KG1 (cell line): ENCODE measurements at places on chromosomes 13 and 19.
A peak's percentile ranks its signal among the peaks of the same experiment; 100 is the strongest.

DNA sequence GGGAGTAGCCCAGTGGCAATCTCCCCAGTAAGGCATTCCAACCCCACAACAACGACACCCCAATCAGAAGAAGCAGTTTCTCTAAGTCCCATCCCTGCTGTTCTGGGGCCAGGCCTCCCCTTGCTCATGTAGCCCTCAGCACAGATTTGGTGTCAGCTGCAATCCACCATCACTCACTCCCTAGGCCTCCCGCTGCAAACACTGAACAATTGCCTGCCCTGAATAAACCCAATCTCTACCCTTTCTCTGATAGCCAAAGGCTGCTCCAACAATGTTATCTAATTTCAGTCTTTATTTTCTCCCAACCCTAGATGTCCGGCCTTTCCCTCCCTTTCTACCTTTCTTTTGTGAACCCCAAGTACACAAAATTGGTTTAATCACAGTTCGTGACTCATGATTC, 5.6 kb upstream of the SOX21 start:
- no peak for DNase-seq

GRCh38 chr13:26971990-26972887, 199.4 kb downstream of the USP12 start:
- no peak for DNase-seq

GRCh38 chr13:23087880-23088279, 92.9 kb upstream of the SGCG start:
- DNase-seq, result no peak

DNA sequence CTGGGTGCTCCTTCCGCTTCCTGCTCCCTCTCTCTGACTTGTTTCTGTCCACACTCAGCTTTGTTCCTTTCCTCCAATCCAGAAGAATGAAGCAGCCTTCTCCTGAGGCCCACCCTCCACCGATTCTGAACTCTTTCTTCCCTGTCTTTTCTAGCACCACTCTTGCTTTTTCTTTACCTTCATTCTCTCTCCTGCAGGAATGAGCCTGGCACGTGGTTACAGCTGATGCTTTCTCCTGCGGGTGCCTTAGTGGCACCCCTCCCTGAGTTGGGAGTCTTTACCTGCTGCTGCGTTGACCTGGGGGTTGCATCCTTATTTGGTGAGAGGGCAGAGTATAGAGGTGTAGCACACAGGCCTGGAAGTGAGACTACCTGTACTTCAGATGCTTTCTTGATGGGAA, 6.2 kb downstream of the UBAC2 start:
- DNase-seq, result no peak

DNA sequence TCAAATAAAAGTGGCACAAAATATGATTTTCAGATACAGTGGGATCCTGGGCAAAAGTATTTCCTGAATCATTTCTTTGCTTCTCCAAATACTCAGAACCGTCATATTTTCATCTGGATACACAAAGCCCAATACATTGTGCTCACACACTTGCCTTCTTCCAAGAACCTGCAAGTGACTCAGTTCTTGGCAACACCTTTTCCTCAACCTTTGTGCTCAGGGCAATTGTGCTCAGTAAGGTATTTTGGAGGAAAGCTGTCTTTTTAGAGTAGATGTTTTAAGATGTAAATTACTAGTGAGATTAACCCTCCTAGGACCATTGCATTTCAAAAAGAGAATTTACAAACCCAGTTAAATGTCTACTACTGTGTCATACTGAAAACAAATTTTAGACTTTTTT, 233.5 kb downstream of the EFNB2 start:
- no peak for DNase-seq

DNA sequence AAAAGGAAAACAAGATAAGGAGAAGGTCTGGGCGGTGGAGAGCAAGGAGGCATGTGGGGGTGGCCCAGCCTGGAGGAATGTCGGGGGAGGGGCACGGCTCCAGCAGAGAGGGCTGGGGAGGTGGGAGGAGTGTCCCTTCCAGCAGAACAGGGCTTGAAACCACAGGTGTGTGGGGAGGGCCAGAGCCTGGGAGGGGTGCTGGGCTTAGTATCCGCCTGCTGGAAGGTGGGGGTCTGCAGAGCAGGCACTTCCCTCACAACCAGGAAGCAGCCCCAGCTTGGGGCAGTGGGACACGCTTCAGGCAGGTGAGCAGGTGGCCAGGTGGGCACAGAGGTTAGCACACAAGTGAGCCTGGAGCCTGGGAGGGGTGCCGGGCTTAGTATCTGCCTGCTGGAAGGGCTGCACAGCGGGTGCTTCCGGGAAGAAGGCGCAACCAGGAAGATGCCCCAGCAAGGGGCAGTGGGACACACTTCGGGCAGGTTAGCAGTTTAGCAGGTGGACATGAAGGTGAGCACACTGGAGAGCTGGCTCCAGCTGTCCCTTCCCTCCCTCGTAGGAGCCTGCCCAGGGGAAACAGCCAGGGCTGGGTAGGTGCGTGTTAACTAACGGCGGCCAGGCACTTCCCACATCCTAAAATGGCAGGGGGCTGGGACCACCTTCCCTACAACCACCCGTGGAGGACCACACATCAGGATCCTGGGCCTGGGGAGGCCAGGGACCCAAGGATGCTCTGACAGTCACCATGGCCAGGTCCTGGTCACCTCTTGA, 3.0 kb downstream of the GAS6 start:
- no peak for DNase-seq

DNA sequence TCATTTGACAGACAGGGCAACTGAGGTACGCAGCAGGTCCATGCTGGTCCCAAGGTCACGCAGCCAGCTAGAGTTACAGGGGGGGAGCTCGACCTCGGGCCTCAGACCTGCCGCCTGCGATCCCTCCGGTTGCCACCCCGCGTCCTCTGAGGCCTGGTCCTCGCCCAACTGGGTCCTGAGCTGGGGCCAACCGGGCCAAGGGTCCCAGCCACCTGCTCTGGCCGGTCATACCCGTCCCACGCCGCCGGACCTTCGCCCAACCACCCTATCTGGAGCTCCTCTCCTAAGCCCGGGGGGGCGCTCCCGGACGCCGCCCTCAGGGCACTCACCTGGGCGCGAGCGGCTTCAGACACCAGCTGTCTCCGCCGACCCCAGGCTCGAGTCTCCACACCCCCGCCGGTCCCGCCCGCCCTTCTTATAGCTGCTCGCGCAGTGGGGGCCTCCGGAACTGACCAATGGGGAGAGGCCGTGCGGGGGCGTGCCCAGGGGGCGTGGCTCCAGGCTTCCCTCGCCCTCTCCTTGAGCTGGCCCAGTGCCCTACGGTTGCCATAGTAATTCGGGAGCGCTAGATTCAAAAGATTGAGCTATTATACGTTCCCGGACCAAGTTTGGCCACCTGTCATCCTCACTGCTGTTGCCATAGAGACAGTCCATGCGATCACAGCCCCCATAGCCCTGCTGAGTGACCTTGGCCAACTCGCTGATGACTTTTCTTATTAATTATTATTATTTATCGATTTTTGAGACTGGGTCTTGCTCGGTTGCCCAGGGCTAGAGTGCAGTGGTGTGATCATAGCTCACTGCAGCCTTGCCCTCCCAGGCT, at the start of gene PLIN5:
Gene PLIN5, minus strand, starts transcription at position 389 of the 823 bp plus-strand sequence. CDS start 1,150 bp downstream, outside the sequence.
- DNase-seq, result no peak

- DNase-seq, result peak; percentile 13
These were observed 43.8 kb downstream of the DCT start for GRCh38 chr13:94435604-94436226.

DNA sequence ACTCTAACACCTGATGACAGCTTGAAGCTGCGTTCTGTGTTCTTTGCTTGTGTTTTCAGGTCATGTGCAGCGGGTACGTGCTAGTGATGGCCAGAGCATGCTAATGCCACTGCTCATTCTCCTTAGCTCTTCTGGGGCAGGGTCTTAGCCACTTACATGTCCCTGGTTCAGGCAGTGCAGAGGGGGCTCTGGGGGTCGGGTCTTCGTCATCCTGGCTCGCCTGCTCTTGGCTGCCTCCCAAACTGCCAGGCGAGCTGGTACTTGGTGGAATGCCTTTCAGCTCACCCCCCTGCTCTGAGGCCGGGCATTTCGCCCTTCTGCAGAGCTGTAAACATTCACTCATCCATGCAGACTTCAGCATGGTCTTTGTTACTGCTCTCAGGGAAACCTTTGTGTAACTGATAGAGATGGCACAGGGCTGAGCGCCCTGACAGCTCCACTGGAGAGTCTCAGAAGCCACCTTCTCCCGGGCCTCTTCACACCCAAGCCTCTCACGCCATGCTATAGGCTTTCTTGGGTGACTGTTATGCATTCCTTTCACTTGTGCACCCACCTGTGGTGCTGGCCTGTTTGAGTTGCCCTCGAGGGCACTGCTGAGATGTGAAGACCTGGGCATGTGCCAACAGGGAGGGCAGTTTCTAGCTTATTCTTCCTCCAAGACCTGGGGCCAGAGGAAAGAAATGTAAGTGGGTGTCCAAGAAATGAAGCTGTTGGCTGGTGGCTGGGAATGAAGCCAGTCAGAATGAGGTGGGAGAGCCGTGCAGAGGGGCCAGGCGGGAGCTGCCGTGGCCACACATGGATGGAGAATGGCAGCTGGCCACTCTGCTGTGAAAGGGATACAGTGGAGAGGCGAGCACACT, 24.4 kb downstream of the FAM124A start:
- no peak for DNase-seq

GRCh38 chr19:1274081-1274851, 1.1 kb upstream of the FAM174C start:
- no peak for DNase-seq

- no peak for DNase-seq
These were observed 105.2 kb upstream of the SPACA7 start for GRCh38 chr13:112270951-112271350.
